ENCODE measurements at places on chromosomes 7 and 10.
A peak's percentile ranks its signal among the peaks of the same experiment; 100 is the strongest.

GRCh38 chr7:42479816-42480633, 243.0 kb upstream of the GLI3 start:
- H3K27ac ChIP-seq: no peak overlapping the region
- no peak overlapping the region for H3K4me3 ChIP-seq
- H3K36me3 ChIP-seq: no peaks in the 10 kb centered on the region
- no peaks in the 10 kb centered on the region for H3K4me1 ChIP-seq
- H3K27me3 ChIP-seq: no peaks in the 10 kb centered on the region

DNA sequence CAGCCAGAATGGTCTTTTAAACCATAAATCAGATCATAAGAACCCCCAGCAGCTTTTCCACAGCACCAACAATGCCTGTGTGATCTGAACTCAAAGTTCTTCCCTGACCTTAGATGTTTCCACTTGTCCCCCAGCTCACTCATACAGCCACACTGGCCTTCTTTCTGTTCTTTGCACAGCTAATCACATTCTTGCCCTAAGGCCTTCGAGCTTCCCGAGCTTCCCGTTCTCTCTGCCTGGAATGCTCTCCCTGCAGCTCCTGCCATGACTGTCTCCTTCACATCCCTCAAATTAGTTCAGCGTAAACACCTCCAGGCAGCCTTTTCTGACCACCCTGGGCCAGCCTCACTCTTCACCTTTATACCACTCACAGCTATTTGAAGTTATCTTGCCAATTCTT, 166.8 kb upstream of the NFE2L3 start:
- no peaks in the 10 kb centered on the region for H3K36me3 ChIP-seq
- no peaks in the 10 kb centered on the region for H3K4me1 ChIP-seq
- no peak overlapping the region for H3K4me3 ChIP-seq
- no peak for DNase-seq
- no peak overlapping the region for H3K27ac ChIP-seq

GRCh38 chr10:53379956-53380355, 607.4 kb upstream of the MBL2 start:
- no peaks in the 10 kb centered on the region for H3K27me3 ChIP-seq
- H3K27ac ChIP-seq: no peak overlapping the region
- no peak overlapping the region for H3K4me3 ChIP-seq
- H3K4me1 ChIP-seq: no peaks in the 10 kb centered on the region
- DNase-seq: no peak

- H3K4me1 ChIP-seq: no peaks in the 10 kb centered on the region
- H3K27ac ChIP-seq: no peak overlapping the region
- no peaks in the 10 kb centered on the region for H3K27me3 ChIP-seq
These were observed 58.6 kb upstream of the EBF3 start for GRCh38 chr10:130022511-130023299.

DNA sequence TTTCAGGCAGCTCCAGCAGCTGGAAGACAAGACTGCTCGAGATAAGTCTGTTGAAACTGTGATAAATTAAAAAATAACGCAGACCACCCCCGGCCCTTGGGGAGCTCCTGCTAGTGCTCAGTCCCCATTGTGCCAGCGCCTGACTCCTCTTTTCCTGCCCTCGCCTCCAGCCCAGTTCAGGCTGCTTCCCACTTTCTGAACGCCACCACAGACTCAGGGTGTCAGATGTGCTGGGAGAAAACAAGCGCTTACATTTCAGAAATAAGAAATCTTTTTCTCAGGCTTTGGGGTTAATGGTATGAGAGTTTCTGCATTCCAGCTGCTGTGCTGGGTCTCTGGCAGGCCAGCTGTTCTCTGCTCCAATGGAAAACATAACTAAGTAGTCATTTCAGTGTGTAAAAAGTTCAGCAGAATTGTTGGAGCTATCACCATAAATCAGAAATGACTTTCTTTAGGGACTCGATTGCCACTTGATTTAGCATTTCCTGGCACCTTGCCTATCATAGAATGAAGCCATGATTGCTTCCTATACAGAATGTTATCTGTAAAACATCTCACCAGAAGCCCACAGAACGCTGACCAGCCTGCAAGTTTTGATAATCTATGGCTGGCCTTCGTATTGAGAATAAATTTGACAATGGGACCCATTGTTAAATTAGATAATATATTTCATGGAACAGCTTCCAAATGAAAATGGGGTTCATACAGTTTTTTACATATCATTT, 257.0 kb upstream of the ZNF32 start:
- no peak overlapping the region for H3K4me3 ChIP-seq
- peaks cover 6% of the 10 kb centered on the region for H3K4me1 ChIP-seq
- no peak overlapping the region for H3K27ac ChIP-seq
- no peaks in the 10 kb centered on the region for H3K36me3 ChIP-seq
- peaks cover 8% of the 10 kb centered on the region for H3K27me3 ChIP-seq

DNA sequence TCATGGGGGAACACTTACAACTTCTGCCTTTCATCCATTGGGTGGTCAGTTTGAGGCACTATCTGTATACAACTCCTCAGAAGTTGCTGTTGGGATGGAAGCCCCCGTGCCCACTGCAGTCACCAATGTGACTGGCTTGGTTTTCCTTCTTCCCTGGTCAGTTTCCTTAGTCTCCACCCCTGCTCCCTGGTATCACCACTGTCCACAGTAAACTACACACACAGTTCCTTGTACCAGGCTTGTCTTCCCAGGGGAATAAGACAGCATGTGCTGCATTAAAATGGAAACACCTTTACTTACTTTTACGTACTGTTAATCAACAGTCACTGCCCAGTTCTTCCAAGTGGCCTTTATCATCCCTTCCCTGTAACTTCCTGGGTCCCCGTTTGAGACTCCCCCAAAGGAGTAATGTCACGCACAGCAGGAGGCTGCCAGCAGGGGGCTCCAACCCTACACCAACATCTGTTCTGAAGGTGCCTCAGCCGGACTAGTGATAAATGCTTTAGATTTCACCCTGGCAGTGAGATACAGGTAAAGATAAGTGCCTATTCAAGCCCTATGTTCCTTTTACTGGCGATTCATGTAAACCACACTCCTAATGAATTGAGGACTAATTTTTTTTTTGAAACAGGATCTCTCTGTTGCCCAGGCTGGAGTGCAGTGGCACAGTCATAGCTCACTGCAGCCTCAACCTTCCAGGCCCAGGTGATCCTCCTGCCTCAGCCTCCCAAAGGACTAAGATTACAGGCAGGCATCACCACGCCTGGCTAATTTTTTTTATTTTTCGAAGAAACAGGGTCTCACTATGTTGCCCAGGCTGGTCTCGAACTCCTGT, 45.3 kb upstream of the PIK3AP1 start:
- DNase-seq: peak; percentile 38
- H3K27me3 ChIP-seq: no peaks in the 10 kb centered on the region
- no peaks in the 10 kb centered on the region for H3K36me3 ChIP-seq
- no peak overlapping the region for H3K4me3 ChIP-seq

GRCh38 chr7:124713086-124713485, 52.5 kb downstream of the GPR37 start:
- no peaks in the 10 kb centered on the region for H3K36me3 ChIP-seq
- no peak for DNase-seq
- H3K4me1 ChIP-seq: peaks cover 4% of the 10 kb centered on the region

- H3K27ac ChIP-seq: no peak overlapping the region
- H3K27me3 ChIP-seq: no peaks in the 10 kb centered on the region
- H3K4me3 ChIP-seq: no peak overlapping the region
- DNase-seq: no peak
These were observed 77.8 kb upstream of the TNRC18 start for GRCh38 chr7:5501465-5501864.

DNA sequence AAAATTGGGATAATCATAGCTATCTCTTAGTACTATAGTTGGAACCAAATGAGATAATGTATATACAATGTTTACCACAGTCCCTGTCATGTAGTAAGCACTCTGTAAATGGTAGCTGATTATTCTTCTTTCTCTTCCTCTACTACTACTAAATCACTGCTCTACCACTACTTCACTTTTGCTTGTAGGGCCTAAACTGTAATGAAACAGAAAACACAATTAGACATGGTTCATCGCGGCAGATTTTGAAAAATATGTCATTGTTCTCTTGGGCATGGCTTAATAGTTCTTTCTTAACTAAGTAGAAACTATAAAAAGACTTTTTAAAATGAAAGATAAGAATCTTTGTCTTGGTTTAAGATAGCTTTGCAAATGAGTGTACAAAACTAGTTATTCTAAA, 34.9 kb downstream of the R3HCC1L start:
- no peak overlapping the region for H3K4me3 ChIP-seq
- H3K4me1 ChIP-seq: no peaks in the 10 kb centered on the region

DNA sequence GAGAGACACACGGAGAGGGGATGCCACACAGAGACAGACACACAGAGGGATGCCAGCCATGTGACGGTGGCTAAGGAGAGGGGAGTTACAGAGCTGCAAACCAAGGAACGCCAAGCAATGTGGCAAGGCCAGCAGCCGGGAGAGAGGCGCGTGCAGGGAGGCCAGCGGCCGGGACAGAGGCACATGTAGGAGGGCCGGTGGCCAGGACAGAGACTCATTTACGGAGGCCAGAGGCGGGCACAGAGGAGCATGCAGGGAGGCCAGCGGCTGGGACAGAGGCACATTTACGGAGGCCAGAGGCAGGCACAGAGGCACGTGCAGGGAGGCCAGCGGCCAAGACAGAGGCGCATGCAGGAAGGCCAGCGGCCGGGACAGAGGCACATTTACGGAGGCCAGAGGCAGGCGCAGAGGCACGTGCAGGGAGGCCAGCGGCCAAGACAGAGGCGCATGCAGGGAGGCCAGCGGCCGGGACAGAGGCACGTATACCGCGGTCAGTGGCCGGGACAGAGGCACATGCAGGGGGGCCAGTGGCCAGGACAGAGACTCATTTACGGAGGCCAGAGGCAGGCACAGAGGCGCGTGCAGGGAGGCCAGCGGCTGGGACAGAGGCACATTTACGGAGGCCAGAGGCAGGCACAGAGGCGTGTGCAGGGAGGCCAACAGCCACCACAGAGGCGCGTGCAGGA, 40.4 kb downstream of the INSIG1 start:
- H3K4me3 ChIP-seq: no peak overlapping the region
- H3K4me1 ChIP-seq: no peaks in the 10 kb centered on the region
- no peak overlapping the region for H3K27ac ChIP-seq
- H3K27me3 ChIP-seq: peaks cover under 1% of the 10 kb centered on the region
- DNase-seq: no peak
- H3K36me3 ChIP-seq: no peaks in the 10 kb centered on the region

GRCh38 chr7:154892459-154892858, 110.5 kb downstream of the PAXIP1 start:
- H3K27ac ChIP-seq: no peak overlapping the region
- no peak for DNase-seq
- H3K36me3 ChIP-seq: no peaks in the 10 kb centered on the region
- H3K4me3 ChIP-seq: no peak overlapping the region

- H3K4me3 ChIP-seq: no peak overlapping the region
- DNase-seq: peak; percentile 59
- peak overlapping the region; percentile 27 for H3K27ac ChIP-seq
These were observed 34.5 kb downstream of the SMURF1 start for GRCh38 chr7:99109108-99110051.

- peaks cover 9% of the 10 kb centered on the region for H3K4me1 ChIP-seq
- no peaks in the 10 kb centered on the region for H3K27me3 ChIP-seq
- peak overlapping the region; percentile 25 for H3K27ac ChIP-seq
These were observed 736 bp downstream of the MINDY4 start for GRCh38 chr7:30771880-30772425.

DNA sequence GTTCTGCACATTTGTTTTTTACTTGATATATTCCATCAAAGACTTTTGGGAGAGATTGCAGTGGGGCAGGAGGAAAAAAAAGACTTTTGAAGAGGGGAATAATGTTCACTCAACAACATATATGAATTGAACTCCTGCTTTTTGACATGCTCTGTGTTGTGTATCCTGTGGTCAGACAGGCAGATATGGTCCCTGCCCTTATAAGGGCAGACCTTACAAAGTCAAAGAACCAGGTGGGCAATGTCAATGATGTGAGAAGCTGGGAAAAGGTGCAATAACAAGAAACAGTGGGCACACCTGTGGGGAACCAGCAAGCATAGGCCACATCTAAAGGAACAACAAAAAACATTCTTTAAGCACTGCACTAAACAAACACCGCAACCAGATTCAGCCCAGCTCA, 8.2 kb downstream of the AIFM2 start:
- H3K27ac ChIP-seq: no peak overlapping the region
- no peaks in the 10 kb centered on the region for H3K27me3 ChIP-seq
- no peak overlapping the region for H3K4me3 ChIP-seq
- H3K36me3 ChIP-seq: no peaks in the 10 kb centered on the region
- H3K4me1 ChIP-seq: no peaks in the 10 kb centered on the region

DNA sequence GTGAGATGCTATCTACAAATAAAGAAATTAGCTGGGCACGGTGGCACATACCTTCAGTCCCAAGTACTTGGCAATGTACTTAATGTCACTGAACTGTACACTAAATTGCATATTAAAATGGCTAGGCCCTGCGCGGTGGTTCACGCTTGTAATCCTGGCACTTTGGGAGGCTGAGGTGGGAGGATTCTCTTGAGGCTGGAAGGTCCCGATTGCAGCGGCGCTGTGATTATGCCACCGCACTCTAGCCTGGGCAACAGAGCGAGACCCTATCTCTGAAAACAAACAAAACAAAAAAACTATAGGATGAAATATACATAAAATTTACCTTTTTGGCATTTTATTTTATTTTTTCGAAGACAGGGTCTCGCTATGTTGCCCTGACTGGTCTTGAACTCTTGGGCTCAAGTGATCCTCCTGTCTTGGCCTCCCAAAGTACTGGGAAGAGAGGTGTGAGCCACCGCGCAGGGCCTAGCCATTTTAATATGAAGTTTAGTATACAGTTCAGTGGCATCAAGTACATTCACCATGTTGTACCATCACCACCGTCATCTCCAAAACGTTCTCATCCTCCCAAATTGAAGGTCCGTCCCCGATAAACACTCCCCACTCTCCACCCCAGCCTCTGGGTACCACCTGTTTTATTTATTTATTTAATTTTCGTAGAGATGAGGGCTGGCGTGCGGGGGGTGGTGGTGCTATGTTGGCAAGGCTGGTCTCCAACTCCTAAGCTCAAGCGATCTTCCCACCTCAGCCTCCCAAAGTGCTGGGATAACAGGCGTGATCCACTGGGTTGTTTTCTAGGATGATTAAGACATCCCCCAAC, 1.3 kb upstream of the EIF3B start:
- no peaks in the 10 kb centered on the region for H3K36me3 ChIP-seq
- peaks cover 13% of the 10 kb centered on the region for H3K4me1 ChIP-seq
- no peak for DNase-seq
- no peaks in the 10 kb centered on the region for H3K27me3 ChIP-seq
- H3K27ac ChIP-seq: peak overlapping the region; percentile 99
- peak overlapping the region; percentile 86 for H3K4me3 ChIP-seq
